ENCODE measurements at places on chromosomes 11 and 22. TPM values are rescaled to one million over a fixed set of nuclear protein-coding genes. Genes with fewer than 3 reads are reported as not detected.

Gene MRGPRF
- not detected for total RNA-seq

Gene PTPRCAP
- total RNA-seq = not detected

Gene ZNF280B
- total RNA-seq = 1.7 TPM

DNA sequence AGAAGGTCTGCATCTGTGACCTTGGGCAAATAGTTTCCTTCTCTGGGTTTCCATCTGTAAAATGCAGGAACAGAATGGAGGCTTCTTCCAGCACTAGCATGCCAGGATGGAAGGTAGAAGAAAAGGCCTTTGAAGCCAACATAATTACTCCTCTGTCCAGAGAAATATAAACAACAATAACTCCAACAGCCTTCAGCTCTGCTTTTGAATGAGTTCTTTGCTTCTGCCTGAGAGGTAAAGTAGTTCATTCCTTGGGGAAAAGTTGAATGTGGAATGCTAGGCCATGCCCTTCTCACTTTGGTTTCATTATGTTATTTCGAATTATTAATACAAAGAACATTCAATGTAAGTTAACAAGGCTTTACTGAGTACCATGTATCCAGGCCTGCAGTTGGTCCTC is 61.2 kb upstream of the BLID start:
- peak; percentile 19 for DNase-seq

GRCh38 chr11:1059759-1060158 is 14.9 kb upstream of the MUC2 start:
- DNase-seq = no peak

GRCh38 chr22:49490692-49491091 is 337.0 kb downstream of the BRD1 start:
- no peak for DNase-seq

DNA sequence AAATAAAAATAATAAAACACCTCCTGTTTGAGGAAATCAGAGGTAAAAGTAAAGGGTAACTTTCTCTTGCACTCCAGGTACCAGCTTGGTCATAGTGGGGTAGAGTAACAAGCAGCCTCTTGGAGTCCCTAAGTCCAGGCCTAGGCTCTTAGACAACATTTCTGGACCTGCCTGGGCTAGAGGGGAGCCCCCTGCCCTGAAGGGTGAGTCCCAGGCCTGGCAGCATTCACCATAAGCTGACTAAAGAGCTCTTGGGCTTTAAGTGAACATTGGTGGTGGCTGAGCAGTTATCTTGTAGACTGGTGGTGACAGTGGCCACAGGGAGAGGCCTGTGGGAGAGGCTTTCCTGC is 18.6 kb upstream of the OR56A3 start:
- no peak for DNase-seq

GRCh38 chr11:63882555-63883242 is 34.3 kb downstream of the RCOR2 start:
- no peak for DNase-seq

DNA sequence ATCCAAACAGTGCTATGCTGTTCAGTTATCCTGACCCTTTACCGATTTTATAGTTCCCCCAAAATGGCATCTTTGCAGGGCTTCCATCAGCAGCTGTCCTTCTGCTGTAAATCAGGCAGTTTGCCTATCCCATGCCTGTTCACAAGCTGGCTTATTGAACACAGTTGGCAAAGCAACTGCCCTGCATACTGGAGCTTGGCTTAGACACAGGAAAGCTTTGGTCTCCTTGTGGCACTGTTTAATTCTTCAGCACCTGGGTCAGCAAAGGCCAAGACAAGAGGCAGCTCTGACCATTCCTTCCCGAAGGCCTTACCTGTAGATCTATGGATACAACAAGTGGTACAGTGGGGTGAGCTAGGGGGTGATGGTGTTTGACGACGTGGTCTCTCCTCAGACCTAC is 32.2 kb downstream of the TSPAN18 start:
- DNase-seq = no peak

DNA sequence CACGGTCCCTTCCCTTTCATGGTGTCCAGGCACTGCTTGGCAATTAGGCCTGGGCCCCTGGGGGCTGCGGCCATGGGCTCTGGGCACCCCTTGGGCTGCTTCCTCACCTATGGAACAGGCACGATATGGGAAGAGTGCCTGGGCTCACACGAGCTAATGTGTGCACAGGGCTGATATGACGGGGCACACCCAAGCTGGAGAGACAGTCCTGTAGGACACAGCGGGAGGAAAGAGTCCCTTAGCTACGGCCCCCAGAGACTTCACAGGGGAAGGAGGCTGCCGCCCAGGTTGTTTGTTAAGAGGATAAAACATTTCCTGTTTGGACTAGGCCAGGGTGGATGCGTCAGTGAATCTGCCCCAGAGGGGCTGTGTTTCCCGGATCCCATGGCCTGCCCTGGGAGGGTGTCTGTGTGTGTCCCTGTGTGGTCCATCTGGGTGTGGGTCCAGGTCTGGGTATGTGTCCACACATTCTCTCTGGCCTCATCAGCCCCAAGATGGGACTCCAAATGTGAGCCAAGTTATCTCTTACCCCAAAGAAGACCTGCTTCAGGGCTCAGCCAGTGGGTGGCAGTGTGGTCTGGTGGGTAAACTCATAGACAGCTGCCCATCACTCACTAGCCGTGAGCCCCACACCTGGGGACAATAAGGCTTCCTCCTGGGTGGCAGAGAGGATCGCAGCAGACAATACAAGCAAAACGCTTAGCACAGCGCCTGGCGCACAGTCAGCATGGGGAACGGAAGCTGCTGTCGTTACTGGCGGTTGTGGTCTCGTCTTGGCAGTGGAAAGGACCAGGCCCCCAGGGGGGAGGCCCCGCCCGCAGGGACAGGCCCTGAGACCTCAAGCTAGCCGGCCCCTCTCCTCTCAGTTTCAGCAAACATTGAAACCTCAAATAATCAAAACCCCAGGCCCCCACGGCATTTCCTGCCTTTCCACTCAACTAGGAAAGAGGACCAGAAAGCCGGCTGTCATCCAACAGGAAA is 3.2 kb upstream of the EMID1 start:
- DNase-seq = peak; percentile 64

DNA sequence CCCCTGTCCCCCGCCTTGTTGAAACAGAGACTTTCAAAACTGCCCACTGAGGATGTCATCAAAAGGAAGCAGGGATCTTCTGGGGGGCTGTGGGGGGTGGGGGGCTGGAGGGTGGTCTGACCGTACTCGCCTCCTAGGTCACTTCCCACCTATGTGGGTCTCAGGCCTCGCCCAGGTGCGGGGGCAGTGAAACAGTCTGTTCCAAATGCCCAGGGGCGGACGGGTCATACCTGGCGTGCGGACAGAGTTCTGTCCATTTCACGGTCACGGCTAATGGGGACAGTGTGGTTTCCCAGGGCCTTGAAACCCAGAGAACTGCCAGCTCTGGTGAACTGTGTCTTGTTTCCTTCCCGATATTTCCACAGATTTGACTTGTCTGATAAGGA is 27.2 kb downstream of the ANO1 start:
- DNase-seq = no peak

DNA sequence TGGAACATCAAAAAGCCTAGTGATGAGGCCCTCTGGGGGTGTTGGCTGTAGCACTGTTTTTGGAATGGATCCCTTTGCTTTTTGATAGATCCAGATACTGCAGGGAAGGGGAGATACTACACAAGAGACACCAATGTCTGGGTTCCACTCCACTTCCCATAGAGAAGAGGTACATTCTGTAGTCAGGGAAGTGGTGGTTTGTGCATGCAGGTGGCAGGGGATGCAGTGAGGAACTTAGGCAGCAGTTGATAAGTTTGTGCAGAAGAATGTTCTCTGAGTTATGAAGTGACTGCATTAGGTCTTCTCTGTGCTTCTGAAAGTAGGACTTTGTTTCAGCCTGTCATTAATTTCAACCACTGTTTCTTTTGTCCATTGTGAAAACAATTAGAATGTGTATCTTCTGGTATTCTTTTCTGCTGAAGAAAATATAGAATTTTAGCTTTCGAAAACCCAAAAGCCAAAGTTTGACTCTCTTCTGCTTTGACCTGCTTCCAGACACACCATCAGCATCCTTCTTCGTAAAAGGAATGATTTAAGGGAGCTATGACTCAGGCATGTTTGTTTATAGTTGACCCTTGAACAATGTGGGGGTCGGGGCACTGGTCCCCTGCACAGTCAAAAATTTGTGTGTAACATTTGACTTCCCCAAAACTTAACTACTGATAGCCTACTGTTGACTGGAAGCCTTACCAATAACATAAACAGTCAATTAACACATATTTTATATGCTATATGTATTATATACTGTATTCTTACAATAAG is 25.6 kb downstream of the PANX1 start:
- no peak for DNase-seq

DNA sequence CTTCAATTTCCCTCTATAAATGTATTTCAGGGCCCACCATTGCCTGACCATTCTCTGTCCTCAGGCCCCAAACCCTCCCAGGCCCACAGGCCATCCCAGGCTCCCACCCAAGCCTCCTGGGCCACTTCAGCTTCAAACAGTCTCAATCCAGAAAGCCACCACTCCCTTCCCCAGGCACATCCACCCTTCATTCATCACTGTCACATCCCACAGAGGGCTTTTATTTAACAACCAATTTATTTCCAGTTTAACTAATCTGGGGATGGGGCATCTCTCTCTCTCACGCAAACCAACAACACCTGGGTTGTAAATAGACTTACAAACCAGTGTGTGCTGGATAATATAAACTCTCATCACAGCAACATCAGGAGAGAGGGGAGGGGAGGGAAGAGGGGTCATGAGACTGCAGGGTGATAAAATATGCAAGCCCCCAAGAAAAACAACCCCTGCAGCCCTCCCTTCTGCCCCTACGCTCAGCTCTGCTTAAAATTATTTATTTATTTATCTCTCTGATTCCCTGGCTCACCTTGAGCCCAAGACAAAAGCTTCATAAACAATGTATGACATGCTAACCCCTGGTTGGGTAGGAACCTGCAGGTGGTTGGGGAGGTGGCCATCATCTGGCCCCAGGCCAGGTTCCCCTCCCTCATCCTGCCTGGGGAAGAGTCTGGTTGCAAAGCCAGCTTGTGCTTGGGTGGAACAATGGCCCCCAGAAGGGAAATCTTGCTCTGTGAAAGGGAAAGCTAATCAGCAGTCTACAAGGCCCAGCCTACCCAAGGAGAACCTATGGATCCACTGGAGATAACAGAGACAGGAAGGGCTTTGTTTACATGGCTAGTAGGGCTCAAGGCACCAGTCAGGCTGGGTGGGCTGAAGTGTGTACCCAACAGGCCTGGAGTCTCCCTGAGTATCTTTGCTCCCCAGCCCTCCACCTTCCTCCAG is 359.2 kb downstream of the BUD13 start:
- DNase-seq = no peak

- DNase-seq = no peak
These were observed 100.6 kb downstream of the CSNK2A3 start for GRCh38 chr11:11252403-11252802.

- no peak for DNase-seq
These were observed 9.3 kb upstream of the ADAMTS15 start for GRCh38 chr11:130439160-130439519.

DNA sequence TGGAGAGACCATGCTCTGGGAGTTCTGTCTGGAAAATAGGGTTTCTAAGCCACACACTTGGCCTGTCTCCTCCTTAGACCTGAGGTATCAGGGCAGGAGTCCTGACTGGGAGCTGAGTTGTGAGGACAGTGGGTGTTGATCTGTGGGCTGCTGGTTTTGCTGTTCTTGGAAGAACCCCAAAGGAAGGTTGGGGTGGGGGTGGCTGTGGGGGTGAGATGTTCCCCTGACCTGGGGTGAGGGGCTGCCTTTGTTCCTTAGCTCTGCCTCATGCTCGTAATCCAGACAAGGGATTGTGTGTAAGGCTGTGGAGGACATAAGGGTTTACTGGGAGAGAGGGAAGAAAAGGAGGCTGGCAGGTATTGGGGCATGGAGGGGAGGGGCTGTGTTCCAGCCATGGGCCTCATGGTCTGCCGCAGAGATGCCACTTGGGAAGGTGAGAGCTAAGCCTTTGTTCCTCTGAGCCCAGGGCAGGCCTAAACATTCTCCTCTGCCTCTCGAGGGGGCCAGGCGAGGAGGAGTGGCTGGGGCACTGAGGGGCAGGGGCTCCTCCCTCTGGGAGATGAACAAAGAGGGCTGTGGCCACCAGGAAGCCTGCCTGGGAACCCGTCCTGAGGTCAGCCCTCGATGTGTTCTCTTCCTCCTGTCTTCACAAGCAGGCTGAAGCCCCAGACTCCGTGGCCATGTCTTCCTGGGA is 4.4 kb downstream of the OTOG start:
- DNase-seq = no peak

GRCh38 chr11:16982809-16983208 is 31.4 kb downstream of the PLEKHA7 start:
- no peak for DNase-seq

DNA sequence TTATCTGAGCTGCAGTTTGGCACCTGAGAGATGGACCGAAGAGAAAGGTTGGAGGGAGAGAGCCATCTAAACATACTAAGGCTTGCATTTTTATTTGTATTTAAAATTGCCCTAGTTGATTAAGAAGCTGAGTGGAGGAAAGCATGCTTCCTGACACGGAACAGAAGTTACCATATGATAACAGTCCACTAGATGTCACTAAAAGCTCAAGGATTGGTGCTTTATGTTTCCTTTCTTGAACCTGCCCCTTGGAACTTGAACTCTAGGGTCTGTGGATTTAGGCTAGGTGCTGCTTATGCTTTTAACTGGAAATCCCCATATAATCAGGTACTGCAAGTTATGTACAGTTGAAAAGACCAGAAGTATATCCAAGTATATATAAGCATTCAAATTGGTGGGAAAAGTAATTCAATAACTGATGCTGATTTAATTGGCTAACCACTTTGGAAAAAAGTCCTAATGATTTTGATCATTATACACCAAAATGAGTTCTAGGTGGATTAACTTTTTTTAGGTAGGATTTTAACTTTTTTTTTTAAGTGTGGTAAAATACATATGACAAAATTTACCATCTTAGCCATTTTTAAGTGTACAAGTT is 9.5 kb downstream of the RBMXL2 start:
- peak; percentile 43 for DNase-seq

DNA sequence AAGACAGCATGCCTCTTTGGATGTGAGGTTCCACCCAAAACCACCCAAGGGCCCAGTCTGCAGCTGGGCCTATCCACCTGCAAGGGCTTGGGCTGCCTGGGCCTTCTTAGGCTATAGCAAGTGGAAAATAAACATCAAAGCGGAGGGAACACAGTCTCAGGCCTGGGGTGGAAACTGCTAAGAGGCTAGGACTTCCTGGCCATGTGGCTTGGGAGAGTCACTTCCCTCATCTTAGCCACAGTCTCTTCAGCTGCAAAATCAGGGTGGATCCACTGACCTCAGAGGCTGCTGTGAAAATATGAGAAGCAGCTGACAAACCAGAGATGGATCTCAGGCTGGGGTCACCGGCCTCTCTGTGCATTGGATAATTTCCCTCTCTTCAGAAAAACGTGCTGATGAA is 30.6 kb upstream of the TFIP11 start:
- peak; percentile 41 for DNase-seq

DNA sequence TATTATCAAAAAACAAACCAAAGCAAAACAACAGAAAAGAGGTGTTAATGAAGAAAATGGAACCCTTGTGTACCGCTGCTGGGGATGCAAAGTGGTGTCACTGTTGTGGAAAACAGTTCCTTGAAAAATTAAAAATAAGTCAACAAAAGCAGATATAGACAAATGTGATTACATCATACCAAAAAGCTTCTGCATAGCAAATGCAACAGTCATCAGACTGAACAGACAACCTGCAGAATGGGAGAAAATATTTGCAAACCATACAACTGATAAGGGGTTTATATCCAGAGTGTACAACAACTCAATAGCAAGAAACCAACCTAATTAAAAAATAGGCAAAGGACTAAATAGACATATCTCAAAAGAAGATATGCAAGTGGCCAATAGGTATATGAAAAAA is 22.9 kb upstream of the CARS1 start:
- DNase-seq = no peak

Measured in HT1080 (cell line).